ENCODE measurements at places on chromosomes 5 and 9.

GRCh38 chr5:170278611-170279458 lies 18.7 kb downstream of the LCP2 start:
- peak; percentile 62 for DNase-seq

GRCh38 chr5:134634227-134634626 lies 1.6 kb upstream of the SAR1B start:
- DNase-seq: no peak

- DNase-seq: no peak
Measured at GRCh38 chr9:78811622-78812276, 514.8 kb downstream of the PSAT1 start.

DNA sequence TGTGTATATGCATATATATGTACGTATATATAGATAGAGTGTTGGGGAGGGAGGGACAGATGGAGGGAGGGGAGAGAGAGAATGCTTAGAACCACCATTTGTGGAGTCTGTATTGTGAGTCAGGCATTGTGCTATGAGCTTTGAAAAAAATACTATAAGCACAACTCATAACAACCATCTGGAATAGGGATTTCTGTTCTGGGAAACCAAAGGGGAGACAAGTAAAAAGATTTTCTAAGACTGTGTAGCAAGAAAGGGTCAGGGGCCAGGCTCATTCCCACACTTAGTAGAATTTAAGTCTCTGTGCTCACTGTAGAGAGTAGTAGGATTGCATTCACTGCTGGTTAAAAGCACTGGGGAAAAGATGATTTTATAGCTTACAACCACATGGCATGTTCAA lies 202.3 kb upstream of the SGCD start:
- no peak for DNase-seq

DNA sequence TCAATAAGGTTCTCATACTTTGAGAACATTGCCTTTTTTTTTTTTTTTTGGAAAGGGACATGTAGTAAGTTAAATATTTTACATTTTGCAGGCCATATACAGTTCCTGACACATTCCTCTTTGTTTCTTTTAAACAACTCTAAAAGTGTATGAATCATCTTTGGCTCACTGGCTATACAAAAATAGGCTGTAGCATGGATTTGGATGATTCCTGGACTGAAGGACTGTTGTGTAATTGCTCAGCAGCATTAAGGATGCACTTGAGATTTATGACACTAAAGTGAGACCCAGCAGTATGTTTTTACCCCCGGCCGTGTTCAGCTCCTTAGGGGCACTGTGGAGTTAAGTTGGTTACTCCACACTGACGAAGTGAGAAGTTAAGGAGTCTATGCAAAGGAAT lies 41.3 kb downstream of the VPS13A start:
- DNase-seq: no peak

GRCh38 chr9:137227054-137227852 lies at the start of gene RNF224:
TSS of gene RNF224 (plus strand) at chr9:137227502. CDS start at chr9:137228336, 834 bp downstream.
- peak; percentile 73 for DNase-seq

GRCh38 chr5:76855961-76856360 lies 6.1 kb downstream of the S100Z start:
- DNase-seq: no peak

GRCh38 chr5:57858905-57859304 lies 376.3 kb upstream of the ACTBL2 start:
- DNase-seq: no peak

GRCh38 chr5:179255527-179256327 lies 89.5 kb downstream of the ADAMTS2 start:
- DNase-seq: no peak

DNA sequence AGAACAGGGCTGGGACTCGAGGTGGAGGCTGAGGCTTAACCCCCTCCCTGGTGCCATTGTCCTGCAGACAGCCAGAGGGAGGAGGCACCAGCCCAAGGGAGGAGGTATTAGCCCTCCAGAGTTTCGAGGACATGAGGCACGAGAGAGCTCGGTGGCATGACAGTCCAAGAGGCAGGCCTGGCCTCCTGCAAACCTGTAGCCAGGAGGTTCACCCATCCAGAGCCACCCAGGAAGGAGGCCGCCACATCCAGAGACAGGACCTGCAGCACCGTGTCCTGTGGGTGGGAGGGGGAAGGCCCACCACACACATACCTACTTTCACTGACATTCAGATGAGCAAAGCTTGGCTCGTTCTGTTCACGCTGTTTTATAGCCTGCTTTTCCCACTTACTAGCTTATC lies 75.2 kb upstream of the ADAMTS2 start:
- DNase-seq: no peak

GRCh38 chr5:95728494-95729114 lies 2.5 kb upstream of the RHOBTB3 start:
- DNase-seq: no peak

DNA sequence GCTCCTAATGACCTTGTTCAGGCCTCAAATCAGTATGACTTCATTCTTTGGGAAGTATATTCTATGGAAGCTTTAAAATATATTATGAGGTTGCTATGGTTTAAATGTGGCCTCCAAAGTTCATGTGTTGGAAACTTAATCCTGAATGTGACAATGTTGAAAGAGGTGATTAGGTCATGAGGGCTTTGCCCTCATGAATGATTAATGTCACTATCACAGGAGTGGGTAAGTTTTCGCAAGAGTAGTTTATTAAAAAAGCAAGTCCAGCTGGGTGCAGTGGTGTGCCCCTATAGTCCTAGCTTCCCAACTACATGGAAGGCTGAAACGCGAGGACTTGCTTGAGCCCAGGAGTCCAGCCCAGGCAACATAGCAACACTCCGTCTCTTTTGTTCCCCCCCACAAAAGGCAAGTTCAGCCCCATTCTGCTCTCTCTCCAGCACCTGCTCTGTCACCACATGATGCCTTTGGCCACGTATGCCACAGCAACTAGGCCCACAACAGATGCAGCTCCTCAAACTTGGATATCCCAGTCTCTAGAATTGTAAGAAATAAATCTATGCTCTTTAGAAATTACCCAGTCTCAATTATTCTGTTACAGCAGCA lies 105.3 kb downstream of the SIL1 start:
- DNase-seq: no peak

- no peak for DNase-seq
Measured at GRCh38 chr5:33339413-33339812, 101.4 kb upstream of the TARS1 start.

DNA sequence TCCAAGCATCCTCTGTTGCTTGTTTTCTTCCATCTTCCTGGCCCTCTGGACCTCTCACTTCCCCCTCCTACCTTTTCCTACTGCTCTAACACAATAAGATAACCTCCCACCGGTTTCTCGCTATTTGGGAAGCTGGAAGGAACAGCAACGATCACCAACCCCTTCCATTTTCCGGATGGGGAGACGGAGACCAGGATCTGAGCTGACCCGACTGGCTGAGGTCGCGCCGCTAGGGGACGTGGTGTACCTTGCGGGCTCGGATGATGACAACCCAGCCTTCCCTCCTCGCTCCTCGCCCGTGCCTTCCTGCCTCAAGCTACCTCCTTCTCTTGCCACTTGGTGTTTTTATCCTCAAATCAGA lies 1.9 kb downstream of the LPAR1 start:
- no peak for DNase-seq

GRCh38 chr5:118009741-118010297 lies 978.5 kb downstream of the DTWD2 start:
- no peak for DNase-seq

DNA sequence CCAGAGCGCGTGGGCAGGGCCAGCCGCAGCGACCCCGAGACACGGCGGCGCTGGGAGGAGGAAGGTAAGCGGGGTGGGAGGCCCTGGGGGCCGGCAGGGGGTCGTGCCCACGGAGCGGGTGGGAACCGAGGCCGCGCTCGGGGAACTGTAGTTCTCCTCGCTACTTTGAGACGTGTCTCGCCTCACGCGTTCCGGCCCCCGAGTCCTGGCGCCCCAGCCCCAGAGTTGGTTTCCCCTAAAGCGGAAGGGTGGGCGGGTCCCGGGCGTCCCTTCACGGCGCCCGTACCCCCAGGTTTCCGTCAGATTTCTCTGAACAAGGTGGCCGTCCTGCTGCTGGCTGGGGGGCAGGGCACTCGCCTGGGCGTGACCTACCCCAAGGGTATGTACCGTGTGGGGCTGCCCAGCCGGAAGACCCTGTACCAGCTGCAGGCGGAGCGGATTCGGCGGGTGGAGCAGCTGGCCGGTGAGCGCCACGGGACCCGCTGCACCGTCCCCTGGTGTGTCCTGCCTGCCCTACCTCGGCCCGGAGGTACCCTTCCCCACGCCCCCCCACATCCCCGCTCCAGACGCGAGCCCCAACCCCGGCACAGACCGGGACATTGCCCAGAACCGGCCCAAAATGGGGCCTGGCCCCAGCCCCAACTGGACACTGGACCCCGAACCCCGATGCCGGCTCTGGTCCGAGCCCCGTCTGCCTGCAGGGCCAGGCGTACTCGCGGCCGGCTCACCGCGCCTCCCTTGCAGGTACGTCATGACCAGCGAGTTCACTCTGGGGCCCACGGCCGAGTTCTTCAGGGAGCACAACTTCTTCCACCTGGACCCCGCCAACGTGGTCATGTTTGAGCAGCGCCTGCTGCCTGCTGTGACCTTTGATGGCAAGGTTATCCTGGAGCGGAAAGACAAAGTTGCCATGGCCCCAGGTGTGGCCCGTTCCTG lies 709 bp downstream of the UAP1L1 start:
- no peak for DNase-seq

DNA sequence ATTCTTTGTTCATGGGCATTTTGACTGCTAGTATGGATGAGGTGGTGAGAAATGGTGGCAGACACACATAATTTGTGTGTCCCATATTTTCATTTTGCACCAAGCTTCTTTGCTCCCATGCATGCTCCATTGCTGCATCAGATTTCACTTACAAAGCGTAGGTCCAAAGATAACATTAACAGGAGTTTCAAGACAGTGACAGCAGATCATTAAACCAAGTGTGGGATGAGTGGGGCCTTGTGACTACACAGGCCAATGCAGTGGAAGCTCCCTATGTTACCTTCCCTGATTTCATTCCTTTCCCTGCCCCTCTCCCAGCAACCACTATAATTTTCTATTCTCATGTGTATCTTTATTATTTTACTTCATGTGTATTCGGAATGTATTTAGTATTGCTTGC lies 142.0 kb downstream of the AOPEP start:
- no peak for DNase-seq

DNA sequence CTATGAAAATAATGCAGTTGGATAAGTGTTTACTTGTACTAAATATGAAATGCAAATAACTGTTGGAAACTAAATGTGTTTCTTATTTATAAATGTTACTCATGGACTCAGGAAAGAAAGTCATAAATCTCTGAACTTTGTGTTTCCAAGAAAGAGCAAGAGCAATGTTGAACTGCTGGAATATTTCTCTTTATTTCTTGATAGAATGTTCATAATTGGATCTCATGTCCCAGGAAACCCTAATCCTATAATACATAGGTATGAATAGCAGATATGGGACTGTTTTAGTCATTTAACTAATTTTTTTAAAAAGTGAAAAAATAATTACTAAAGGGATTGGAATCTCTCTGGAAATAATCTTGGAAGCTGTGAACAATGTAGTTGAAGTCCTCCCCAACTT lies 245.0 kb upstream of the ACTBL2 start:
- DNase-seq: no peak

GRCh38 chr5:4197151-4197550 lies 601.5 kb downstream of the IRX1 start:
- no peak for DNase-seq

DNA sequence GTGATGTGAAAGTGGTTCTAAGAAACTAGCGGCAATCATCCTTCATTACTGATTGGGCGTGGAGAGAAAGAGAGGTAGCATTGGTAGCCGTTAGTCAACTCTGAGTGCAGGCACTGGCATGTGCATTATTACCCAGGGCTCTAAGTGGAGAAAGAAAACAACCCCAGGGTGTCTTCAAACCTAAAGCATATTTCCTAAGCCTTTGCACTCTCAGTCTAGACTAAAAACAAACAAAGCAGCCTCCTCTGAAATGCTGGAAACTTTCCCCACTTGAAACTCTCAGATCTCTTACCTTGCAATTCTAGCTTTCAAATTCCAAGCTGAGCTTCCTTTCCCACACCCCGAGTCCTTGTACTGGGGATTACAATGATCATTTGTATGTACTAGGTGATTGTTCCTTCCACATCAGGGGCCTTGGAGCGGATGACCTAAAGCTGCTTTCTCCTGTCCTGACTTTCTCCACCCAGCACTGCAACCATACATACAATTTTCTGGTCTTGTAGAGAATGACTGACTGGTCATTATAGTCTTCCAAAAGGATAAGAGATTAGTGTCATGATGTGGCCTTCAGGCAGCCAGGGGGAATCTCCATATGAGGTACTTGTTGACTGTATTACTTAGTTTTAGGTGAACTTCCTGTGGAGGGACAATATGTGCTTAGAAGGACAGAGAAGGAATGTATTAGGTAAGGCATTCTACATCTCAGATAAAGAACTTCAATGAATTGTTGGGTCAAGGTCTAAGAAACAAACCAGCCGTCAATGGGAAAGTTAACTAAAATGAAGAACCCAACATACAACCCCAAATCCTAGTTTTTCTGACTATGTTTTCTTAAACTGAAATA lies 98.3 kb upstream of the CDKN2B start:
- no peak for DNase-seq

- no peak for DNase-seq
Measured at GRCh38 chr5:164672931-164673694, 1167.7 kb downstream of the MAT2B start.

- DNase-seq: no peak
Measured at GRCh38 chr5:173538654-173539053, 77.8 kb downstream of the BOD1 start.

DNA sequence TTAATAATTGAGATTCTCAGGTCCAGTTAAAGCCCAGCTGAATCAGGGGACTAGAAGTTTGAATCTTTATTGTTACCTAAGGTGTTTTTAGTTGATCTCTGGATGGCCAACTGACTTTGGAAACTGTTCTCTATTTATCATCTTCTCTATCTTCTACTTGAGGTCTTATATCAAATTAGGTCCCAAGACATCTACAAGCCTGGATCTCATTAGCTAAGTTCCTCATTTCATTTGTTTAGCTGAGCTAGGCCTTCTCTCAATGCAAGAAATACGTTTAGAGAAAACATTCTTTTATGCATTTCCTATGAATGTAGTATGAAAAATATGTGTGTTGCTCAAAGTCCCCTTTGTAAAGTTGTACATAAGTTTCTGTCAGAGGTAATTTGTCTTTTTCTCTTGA lies 196.6 kb downstream of the PTTG1 start:
- DNase-seq: no peak

GRCh38 chr9:18982262-18982620 lies 50.8 kb downstream of the SAXO1 start:
- DNase-seq: no peak

GRCh38 chr5:37957218-37957617 lies 117.4 kb upstream of the GDNF start:
- DNase-seq: no peak

GRCh38 chr9:93575796-93576257 lies 557 bp upstream of the PHF2 start:
- DNase-seq: peak; percentile 20

- DNase-seq: no peak
Measured at GRCh38 chr5:56476487-56476856, 243.3 kb upstream of the ANKRD55 start.

- no peak for DNase-seq
Measured at GRCh38 chr9:76373173-76373783, 20.9 kb downstream of the RFK start.

Measured in stimulated activated CD8-positive, alpha-beta memory T cell treated with anti-CD3 and anti-CD28 coated beads, Interleukin-7, amount 100 ng/mL, for 1 hour (primary cell).